Activated CD4-positive, alpha-beta T cell treated with anti-CD3 and anti-CD28 coated beads for 4 hours (primary cell): ENCODE measurements at places on chromosomes 12 and 14.
A peak's percentile ranks its signal among the peaks of the same experiment; 100 is the strongest.

DNA sequence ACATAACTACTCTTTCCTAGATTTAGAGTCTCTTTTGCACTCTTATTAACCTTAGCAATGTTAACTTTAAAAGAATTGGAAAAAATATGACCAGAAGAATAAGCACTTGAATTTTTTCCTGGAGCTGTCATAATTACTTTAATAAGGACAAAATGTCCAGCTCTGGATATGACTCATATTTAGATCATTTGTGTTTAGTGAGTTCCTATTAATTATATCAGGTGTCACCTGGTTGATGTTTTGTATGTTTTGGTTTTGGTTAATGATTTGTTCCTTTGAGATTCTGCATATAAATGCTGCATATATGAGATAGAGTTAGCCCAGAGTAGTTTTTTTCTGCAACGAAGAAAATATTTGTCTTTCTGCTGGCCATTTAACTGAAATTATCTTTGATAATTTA is 5.1 kb downstream of the CLECL1 start:
- DNase-seq = no peak

GRCh38 chr12:85610194-85610593 is 226.0 kb downstream of the RASSF9 start:
- DNase-seq = no peak

GRCh38 chr12:32159925-32160324 is 53.3 kb downstream of the BICD1 start:
- DNase-seq = no peak

- no peak for DNase-seq
Observed at GRCh38 chr12:55684761-55685370, 22.8 kb downstream of the ITGA7 start.

DNA sequence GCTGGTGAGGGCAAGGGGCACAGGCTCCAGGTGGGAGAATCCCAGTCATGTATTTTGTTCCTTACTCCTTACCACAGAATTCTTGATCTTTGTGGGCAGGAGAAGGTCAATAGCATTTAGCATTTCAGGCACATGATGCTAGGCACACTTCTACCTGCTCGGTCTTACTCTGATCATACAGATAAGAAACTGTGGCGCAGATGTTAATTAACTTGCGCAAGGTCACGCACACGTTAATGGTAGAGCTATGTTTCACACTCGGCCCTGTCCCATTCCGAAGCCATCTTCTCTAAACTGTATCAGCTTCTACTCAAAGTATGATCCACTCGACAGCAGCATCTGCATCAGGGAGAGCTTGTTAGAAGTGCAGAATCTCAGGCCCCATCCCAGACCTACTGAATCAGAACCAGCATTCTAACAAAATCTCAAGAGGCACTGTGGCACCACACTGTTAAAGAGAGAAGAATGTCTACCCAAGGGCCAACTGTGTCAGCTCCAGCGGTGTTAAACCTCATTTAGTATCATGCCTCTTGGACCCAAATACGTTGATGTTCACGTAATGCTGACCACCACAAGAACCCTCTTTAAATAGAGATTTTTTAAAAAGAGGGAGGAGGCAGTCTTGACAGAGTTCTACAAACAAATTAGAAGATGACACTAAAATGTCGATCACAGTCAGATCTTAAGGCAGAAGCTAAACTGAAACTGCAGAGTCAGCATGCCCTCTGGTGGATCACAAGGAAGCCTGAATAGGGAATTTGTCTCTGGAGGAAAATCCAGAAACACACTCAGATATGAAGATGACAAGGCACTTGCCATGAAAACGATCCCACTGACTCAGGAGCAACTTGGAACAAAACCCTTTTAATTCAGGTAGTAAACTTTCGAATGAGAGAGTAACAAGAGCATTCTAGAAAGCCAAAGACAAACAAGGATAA is 7.3 kb downstream of the STXBP6 start:
- DNase-seq = no peak

- no peak for DNase-seq
Observed at GRCh38 chr12:52391618-52392002, 6.2 kb upstream of the KRT84 start.

- no peak for DNase-seq
Observed at GRCh38 chr12:125533434-125534029, 468.3 kb downstream of the AACS start.

DNA sequence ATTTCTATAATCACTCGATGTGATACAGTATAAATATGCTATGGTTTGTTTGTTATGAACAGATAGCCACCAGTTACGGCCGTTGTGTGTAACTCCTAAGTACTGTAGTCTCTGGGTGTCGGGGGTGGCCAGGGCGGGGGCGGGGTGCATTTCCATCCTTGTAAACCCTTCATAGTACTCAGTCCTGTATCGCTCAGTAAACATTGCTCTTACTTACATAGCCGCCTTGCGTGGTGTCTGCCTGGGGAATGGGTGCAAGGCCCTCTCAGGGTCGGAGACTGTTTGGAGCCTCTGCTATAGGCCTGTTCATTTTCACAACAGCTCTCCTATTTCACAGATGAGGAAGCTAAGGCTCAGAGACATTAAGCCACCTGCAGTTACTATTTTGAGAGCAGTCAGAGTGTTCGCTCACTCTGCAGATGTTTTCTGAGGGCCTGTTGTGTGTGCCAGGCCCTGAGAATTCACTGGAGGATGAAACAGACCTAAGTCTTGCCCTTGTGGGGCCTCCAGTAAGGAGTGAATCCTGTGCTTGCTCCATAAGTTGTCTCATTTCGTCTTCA is 42.5 kb downstream of the JDP2 start:
- DNase-seq = no peak

- no peak for DNase-seq
Observed at GRCh38 chr12:124517260-124518050, 50.0 kb downstream of the NCOR2 start.

DNA sequence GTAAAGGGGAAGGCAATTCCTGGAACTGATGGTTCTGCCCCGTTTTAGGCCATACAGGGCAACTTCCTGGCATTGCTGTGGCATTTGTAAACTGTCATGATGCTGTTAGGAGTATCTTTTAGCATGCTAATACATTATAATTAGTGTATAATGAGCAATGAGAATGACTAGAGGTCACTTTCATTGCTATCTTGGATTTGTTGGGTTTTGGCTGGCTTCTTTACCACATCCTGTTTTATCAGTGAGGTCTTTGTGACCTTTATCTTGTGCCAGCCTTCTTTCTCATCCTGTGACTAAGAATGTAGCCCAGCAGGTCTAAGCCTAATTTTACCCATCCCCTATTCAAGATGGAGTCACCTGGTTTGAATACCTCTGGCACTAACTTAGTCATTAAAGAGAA is 51.2 kb downstream of the TESPA1 start:
- DNase-seq = peak; percentile 37

GRCh38 chr14:96567289-96567899 is 65.2 kb downstream of the PAPOLA start:
- no peak for DNase-seq

DNA sequence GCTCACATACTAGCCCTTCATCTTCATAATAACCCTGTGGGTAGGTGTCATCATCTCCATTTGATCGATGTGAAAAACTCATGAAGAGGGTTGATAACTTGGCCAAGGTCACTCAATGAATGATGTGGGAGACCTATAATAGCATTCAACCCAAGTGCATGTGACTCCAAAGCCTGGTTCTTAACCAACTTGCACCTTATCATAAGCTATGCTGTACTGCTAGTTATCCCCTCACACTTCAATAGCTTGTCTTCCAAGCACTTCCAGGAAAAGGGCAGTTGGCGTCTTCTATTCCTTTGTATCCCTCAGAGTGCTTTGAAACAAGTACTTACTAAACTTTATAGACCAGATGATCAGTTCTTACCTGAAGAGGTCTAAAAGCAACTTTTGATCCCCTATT is 15.2 kb downstream of the VIPAS39 start:
- DNase-seq = no peak

DNA sequence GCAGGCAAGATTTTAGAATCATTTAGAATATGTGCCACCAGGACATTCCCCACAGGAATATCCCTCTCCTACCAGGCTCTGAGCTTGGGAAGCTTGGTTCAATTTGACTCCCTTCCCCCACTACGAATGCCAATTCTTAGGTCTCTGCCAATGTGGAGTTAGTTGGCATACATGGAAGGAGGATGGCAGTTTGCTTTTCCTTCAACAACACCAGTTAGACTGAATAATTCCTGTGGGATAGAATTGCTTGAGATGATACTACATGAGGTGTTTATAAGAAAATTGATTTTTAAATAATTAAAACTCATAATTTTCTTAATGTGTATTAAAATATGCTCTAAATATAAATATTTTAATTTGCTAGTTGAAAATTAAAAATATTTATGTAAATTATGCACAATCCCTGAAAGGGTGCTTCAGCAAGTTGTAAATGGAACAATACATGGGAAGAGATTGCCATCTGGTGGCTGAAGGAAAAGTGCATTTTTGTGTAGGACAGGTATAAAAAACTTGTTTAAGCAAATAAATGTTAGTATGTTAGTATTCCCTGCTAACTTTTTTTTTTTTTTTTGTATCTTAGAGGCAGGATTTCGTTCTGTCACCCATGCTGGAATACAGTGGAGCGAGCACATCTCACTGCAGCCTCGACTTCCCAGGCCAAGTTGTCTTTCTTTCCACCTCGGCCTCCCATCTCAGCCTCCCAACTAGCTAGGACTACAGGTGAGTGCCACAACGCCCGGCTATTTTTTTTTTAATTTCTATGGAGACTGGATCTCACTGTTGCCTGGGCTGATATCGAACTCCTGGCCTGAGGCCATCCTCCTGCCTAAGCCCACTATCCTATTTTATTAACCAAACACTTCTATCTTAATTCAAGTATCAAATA is 25.8 kb upstream of the STRAP start:
- DNase-seq = peak; percentile 65

DNA sequence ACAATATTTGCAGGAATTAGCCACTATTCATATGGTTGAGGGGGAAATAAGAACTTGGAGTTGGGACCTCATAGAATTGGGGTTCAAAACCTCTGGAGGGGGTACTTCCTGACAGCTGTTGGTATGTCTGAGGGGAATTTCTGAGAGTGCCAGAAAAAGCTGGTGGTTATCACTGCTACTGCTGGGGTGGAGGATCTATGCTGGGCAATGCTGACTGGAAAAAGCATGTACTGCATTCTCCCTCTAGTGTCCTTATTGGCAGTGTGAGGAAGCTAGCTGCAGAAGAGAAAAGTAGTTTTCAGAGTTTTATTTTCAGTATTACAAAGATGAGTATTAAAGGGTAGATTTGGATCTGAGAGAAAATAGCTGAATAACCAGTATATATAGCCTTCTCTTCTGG is 88.8 kb downstream of the FUT8 start:
- DNase-seq = no peak

GRCh38 chr14:68534276-68534675 is 258.6 kb downstream of the ZFP36L1 start:
- no peak for DNase-seq

DNA sequence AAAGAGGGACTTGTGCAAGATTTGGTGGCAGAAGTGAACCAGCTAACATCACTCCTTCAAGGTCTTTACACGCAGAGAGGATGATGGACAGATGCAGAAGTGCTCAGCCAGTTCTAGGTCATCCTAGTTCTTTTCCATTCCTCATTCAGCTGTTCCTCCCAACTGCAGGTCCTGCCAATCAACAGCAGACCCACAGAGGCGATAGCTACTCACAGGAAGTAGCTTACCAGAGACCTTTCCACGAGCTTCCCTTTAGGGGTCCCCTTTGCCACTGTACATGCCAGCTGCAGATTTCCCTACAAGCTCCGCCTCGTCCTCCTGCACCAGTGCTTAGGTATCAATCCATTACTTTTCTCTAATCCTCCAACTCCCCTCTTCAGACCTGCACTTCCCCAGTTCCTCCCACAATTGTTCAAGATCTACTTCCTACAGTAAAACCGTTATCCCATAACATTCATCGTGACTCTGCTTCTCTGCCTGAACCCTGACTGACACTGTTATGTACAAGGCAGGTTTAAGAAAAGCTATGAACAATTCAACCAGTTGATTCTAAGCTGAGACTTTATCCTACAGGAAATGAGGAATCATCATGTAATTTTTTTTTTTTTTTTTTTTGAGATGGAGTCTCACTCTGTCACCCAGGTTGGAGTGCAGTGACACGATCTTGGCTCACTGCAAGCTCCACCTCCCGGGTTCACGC is 22.5 kb downstream of the RECQL start:
- DNase-seq = no peak

- no peak for DNase-seq
Observed at GRCh38 chr14:55123101-55123500, 6.0 kb upstream of the LGALS3 start.

- DNase-seq = no peak
Observed at GRCh38 chr14:90553298-90553920, 156.6 kb downstream of the CALM1 start.

DNA sequence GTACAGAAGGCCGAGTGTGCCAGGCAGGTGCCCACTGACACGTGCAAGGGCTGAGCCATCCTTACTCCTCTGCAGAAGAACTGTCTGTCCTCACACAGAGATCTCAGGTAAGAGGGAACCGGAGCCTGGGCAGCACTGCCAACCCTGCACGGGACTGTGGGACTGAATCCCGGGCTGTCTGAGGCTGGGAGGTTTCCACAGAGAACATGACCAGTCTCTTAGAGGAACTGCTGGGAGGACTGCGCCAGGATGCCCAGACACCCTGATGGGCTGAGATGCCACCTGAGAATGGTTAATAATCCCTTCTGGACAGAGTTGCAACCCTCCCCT is 302.9 kb upstream of the SFSWAP start:
- DNase-seq = no peak

- peak; percentile 11 for DNase-seq
Observed at GRCh38 chr14:98548071-98548686, 723.8 kb downstream of the BCL11B start.

GRCh38 chr14:73809391-73809790 is 42.2 kb upstream of the PTGR2 start:
- no peak for DNase-seq
